ENCODE measurements at places on chromosomes 3 and 15.
A peak's percentile ranks its signal among the peaks of the same experiment; 100 is the strongest.

DNA sequence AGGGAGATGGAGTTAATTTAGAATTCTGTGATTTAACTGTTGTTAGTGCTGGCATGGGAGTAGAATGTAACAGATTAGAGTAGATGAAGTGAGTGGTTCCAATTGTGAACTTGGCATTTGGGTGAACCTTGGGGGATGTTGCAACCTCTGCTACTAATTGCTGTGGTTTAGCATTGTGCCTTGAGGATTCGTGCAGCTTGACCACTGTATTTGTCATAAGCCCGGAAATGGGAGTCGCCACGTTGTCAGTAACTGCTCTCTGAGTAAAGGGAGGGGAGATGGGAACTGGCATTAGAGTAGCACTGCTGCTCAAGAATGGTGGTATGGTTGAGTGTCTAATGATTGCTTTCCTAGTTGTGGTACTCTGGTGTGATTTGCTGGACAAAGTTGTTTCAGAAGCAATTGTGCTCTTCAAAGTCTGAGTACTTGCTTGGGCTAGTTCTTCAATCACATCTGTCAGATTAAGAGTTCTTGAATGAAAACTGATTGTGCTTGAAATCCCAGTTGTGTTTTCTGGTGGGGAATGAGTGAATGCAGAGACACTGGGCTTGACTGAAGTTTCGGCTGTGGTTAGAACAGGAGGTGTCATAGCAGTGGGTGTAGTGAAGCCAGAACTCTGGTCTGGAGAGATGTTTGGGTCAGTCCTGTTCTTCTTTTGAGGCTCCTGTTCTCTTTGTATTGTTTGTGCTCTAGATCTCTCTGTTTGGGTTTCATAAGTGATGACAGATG is 15.4 kb downstream of the IGSF10 start:
- DNase-seq = no peak

DNA sequence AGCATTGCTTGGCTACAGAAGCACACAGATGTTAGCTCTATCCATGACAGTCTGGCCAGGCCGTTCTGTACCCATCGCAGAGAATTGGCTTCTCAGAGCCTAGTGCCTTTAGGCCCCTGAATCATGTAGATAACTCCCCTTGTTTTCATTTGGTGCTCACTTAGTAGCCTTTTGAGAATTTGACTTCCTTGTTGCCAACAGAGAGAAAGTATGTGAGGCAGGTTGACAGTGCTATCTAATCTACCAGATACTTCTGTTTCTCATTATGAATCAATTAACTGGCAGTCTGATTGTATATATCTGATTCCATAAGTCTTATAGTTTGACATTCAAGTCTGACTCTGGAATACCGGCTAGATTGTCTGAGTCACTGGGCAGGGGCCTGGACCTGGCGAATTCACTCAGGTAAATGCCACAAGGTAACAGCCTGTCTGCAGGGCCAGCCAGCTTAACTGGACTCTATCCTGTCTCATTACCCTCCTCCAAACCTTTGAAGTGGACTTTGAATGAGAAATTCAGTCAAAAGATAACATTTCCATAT is 160.2 kb downstream of the GHSR start:
- no peak for DNase-seq

- DNase-seq = no peak
These were observed 388.8 kb upstream of the PPP2R3A start for GRCh38 chr3:135576751-135577150.

GRCh38 chr3:100761211-100761942 is 52.1 kb downstream of the TFG start:
- no peak for DNase-seq

- DNase-seq = no peak
These were observed 68.1 kb downstream of the KLF15 start for GRCh38 chr3:126289096-126289495.

GRCh38 chr3:86410587-86410986 is 580.4 kb downstream of the VGLL3 start:
- no peak for DNase-seq

DNA sequence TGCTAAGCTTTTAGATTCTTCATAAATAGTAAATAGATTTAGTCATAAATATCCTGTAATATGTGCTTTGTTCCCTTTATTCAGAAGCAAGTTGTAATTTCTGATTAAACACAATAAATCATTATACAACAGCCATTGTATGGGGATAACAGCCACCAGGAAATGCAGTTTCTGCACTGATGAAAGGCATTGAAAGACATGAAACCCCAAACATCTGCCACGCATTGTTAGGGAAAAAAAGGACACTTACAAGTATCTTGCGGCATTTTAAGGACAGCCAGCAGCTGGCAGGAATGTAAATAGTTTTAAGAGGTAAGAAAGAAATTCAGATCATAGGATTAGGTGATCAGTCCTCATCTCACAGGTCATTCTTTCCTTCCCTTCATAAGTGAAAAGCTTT is 801.1 kb upstream of the LMCD1 start:
- DNase-seq = no peak

DNA sequence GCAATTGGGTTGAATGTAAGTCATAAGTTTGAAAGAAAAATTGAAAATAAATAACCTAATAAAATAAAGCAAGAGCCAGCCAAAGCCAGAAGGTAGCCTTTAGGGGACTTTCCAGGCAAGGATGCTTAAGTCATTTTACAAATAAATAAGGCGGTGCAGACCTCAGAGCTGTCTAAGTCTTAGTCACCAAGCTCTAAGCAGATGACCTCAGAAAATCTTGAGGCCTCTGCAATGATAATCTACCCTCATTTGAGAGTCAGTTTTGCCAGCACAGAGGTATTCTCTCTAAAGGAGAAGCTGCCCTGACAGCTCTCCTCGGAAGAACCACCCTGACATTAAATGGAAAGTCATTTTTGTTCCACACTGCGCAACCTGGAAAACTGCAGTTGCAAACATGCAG is 113.9 kb downstream of the OXNAD1 start:
- peak; percentile 16 for DNase-seq

GRCh38 chr15:78000091-78000926 is 77.2 kb downstream of the TBC1D2B start:
- DNase-seq = peak; percentile 64

DNA sequence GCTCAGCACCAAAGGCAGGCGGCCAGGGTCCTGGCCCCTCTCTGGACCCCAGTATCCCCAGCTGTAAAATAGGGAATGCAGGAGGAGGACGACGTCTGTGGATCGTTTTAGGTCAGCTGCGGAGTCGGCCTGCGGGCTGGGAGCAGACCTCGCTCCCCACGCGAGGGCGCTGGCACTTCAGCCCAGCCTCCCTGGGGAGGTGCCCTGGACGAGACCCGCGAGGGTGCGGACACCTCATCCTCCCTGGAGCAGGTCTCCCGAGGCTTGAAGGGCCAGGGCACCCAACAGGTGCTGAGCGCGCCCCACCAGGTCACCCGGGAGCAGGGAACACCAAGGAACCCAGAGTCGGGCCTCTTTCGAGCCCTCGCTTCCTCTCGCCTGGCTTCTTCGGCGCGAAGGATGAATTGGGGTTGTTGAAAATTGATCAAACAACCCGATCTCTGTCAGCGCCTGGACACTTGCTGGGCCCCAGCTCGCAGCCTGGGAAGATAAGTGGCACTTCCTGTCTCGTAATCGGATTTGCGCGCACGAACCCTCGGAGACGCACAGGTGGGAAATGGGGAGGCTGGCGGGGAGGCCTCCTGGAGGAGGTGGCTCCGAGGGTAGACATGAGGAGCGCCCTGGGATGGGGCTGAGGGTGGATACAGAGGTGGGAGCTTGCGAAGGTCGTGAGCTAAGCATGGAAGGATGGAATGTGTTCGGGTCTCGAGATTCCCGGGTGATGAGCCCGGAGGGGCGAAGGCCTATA is 588 bp upstream of the VIPR1 start:
- peak; percentile 40 for DNase-seq

DNA sequence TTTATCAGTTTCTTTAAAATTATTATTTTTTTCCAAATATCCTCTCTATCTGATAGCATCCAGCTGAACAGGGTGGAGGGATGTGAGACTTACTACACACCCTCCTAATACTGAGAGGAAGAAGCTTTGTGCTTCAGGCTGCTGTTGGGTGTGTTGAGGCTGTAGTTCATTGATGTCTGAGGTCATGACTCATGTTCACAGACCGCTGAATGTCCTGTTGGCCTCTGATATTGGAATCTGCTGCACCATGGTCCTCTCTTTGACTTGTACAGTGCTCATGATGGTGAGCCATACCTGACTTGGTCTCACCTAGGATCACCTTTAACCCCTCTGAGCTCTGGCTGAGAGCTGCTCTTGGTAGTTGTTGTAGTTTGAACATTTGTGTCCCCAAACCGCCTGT is 302.9 kb downstream of the SATB1 start:
- no peak for DNase-seq

DNA sequence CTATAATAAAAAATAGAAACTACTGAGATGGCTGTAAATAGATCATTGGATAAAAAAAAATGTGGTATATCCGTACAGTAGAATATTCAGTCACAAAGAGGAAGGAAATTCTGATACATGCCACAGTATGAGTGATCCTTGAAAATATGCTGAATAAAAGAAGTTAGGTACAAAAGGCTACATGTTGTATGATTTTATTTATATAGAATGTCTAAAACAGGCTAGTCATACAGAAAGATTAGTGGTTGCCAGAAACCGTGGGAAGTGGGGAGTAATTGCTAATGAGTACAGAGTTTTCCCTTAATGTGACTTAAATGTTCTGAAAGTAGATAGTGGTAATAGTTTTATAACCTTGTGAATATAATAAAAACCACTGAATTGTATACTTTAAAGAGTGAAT is 24.9 kb upstream of the FAH start:
- no peak for DNase-seq

GRCh38 chr3:59339818-59340217 is 290.0 kb upstream of the CFAP20DC start:
- no peak for DNase-seq

DNA sequence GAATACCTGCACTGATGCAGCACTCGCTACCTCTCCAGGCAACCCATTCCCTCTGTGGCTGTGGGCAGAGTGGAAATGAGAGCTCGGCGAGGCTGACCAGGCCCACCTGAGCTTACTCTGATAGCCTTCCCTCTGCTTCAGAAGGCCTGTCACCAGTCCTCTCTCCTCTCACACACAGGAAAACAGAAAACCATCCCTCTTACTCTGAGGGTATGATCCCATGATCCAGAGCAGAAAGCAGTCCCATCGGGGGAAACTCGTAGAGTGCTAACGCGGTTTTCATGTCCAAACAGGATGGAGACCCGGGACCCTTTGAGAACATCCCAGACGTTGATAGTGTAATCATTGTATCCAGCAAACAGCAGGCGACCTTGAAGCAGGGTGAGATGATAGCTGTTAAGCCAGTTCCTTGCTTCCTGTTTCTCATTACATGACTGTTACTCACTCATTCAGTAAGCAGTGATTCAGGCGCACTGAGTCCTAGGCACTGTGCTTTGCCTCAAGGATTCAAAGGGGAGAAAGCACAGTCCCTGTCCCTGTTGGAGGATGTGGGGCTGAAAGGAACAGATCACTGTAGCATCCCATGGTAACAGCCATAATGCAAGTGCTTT is 11.8 kb upstream of the BCL2L10 start:
- no peak for DNase-seq

DNA sequence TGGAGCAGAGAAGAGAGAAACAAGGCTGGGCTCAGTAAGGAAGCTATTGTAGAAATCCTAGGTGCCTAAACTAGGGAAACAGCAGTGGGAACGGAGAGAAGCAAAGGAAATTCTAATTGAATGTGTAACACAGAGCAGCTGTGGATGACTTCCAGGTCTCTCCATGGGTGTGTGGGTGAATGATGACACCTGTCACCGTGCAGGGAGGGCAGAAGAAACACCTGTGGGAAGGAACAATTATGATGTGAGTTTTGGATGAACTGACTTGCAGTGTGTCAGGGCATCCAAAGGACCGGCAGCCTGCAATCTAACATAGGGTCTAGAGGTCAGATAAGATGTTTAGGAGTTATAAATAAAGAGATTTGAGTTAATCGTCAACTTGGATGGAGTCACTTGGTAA is 144.2 kb downstream of the RYR3 start:
- no peak for DNase-seq

- no peak for DNase-seq
These were observed 18.7 kb upstream of the GADL1 start for GRCh38 chr3:30913176-30913575.

DNA sequence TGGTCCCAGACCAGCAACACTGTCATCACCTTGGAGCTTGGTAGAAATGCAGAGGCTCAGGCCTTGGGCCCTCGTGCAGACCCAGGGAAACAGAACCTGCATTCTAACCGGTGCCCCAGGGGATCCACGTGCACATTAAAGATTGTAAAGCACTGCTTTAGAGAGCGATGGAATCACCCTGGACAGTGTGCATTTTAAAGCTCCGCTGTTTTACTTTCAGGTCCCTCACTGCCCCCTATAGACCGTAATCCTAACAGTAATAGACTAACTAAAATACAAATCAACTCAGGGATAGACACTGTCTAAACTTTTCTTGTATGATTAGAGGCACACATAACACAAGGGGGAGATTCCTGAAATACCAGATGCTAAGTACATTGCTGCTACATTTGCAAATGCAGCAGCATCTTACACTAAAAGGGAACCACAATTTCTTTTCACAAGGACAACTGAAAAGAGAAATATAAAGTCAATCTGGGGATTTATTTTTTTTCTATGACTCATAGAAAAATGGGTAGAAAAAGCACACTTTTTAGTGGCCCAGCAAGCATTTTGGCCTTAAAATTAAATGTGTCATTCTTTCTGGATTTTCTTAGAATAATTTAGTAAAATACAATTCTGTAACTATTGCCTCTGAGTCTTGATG is 10.5 kb upstream of the SH3GL3 start:
- DNase-seq = no peak

DNA sequence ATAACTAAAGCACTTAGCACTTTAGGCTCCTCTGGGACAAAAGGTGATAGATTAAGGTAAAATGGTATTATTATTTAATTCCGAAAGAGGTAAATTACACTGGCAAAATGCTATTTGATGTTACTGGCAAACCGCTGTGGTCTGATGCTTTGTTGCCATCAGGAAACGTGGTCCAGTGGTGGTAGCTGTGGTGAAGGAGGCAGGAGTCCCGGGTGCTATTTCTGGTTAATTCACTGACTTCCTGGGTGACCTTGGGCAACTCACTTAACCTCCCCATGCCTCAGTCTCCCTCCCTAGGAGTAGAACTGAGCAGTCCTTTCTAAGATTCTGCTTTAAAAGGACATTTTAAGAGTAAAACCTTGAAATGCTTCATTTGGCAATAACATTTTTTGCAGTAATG is 233.4 kb downstream of the ZPLD1 start:
- no peak for DNase-seq

- no peak for DNase-seq
These were observed 9.2 kb downstream of the ALPK3 start for GRCh38 chr15:84826369-84826823.

All from activated CD4-positive, alpha-beta T cell treated with anti-CD3 and anti-CD28 coated beads, Interleukin-2, amount 50 U/mL, for 24 hours (primary cell).